ENCODE measurements at places on chromosomes 2 and 18.

DNA sequence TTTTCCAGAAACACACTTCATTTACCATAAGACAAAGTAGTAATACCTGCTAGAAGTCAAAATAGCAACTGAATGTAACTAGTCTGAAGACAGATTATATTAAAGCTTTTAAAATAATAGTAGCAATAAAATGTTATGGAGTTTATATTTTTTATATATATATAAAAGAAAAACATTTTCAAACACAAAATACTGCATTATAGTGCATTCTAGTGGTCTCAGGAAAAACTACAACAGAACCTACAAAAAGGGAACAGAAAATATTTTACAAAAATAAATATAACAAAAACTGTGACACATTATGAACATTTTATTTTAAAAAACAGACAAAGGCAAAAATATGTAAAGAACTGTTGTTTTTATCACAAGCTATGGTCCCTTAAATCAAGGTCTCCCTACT, 48.0 kb downstream of the STRN start:
- DNase-seq = no peak

DNA sequence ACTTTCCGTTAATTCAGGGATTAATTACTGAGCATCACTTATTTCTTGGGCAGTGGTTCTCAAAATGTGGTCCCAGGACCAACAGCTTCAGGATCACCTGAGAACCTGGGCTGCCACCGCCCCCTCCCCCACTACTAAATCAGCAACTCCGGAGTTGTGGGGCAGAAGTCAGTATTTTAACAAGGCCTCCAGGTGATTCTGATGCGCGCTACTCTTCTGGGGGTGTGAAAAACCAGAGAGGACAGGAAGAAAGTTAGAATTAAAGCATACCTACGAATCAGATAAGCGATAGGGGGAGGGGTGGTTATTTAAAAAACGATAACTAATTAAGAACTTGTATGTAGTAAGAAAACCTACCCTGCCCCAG, 319 bp downstream of the ZSCAN30 start:
- DNase-seq = peak; percentile 8

- DNase-seq = no peak
Measured at GRCh38 chr18:57077786-57078552, 68.9 kb upstream of the BOD1L2 start.

- DNase-seq = no peak
Measured at GRCh38 chr2:113233593-113234550, 44.8 kb downstream of the PAX8 start.

DNA sequence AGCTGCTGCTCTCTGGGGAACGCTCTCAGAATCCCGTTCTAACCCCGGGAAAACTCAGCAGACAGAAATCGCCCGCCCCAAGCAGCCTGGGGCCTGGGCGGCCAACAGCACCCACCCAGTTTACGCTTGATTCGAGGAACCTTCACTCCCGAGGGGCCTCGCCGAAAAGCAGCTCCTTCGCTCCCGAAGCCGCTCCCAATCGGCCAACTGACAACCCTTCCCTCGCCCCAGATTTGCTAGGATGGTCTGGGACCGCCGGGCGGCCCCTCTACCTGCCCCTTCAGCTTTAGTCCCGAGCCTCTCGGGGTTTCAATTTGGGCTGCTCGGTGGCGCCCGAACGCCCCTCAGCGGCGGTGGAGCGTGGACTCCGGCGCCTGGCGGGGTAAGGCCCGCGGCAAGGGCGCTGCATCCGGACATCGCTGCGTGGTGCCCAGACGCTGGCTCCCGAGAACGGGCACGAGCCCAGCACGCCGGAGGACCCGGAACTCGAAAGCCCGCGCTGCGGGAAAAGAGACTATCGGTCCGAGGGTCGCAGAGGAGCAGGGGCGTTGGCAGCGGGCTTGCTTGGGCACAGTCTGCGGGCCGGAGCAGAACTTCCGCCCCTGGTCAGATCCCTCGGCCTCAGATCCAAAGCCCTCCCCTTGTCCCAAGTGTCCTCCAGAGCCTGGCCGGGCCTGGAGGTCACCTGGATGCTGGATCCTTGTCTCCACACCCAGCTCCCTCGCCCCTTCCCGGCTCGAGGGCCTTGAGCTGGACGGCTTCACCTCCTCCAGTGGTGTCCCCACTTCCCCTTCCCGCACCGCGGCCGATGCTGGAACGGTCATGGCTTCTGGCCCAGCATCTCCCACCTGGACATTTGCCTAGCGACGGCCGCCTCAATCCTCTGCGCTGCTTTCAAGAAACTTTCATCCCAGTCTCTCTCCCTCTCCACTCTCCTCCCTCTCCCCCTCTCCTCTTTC, 3.0 kb upstream of the OTX1 start:
- no peak for DNase-seq

DNA sequence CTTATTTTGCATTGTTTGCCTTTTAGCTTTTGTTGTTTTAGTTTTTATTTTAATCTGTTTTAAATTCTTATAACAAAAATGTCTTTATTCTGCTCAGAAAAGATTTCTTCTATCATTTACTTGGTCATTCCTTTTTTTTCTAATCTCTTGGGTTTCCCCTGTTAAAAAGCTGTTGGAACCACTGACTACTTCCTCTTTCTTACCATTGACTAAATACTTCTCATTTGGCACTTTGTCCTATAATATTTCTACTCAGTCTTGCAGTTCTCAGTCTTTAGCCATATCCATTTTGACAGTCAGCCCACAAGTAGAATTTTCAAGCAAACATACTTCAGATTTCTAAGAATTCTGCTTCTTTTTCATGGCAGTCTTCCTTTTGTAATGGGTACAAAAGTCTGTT, 567.2 kb downstream of the SATB2 start:
- DNase-seq = no peak

- DNase-seq = no peak
Measured at GRCh38 chr2:82740527-82740926, 1718.6 kb downstream of the SUCLG1 start.

- DNase-seq = no peak
Measured at GRCh38 chr18:61602836-61603235, 269.6 kb downstream of the CDH20 start.

- no peak for DNase-seq
Measured at GRCh38 chr2:61096438-61096837, 30.8 kb downstream of the SANBR start.

GRCh38 chr2:97660044-97660774, 3.6 kb downstream of the ACTR1B start:
- no peak for DNase-seq

DNA sequence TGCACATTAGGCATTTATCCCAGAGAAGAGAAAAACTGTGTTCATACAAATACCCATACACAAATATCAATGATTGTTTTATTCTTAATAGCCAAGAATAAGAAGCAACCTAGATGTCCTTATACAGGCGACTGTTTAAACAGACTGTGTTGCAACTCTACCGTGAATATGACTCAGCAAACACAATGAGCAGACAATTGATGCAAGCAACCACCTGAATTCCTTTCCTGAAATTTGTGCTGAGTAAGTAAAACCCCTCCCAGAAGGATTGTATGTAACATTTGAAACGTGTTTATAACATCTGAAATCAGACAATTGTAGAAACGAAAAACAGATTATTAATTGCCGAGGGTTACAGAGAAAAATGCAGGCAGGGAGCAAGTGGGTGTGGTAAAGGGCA, 621.9 kb upstream of the SOX11 start:
- DNase-seq = peak; percentile 7

DNA sequence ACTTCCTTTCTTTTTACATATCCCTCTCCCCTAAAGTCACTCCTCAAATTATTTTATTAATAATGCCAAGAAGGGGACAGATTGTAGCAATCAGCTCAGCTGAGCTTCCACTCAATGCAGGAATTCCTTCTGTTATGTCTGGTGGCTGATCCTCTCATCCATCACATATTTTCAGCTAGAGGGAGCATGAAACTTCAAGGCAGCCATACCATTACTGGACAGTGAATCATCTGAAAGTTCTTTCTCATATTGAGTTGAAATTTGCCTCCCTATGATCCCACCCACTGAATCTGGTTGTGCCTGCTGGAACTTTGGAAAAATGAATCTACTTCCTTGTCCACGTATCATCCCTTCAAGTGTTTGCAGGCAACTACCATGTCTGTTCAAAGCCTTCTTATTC, 11.2 kb downstream of the ZNF385B start:
- peak; percentile 8 for DNase-seq

GRCh38 chr18:37006742-37007141, 177.8 kb downstream of the KIAA1328 start:
- no peak for DNase-seq

DNA sequence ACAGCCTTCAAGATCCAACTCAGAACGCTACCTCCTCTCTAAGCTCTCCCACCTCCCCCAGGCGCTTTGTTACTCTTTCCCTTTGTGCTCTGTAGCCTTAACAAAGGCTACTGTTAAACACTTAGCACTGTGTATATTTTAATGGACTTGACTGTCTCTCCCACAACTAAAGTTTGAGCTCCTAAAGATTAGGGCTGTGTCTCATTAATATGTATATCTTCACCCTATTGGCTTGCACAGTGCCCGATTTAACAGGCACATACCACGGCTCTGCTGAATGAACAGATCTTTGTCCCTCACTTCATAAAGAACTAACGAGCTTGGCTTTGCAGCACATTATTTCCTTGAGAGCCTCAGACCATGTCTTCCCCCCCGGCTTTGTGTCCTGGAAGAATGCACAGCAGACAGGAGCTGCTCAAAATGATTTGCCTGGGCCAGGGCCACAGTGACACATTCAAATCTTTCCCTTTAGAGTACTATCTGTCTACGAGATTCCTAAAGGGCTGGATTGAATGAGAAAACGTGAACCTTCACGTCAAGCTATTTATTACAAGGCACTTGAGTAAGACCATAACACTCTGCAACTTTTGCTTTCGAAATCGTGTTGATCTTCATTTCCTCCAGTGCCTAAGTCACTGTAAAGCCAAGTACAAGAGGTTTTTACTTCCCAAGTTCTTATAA, 22.1 kb downstream of the ABHD3 start:
- peak; percentile 48 for DNase-seq

GRCh38 chr2:11389052-11389420, 44.6 kb upstream of the ROCK2 start:
- DNase-seq = no peak

- no peak for DNase-seq
Measured at GRCh38 chr18:75624869-75625268, 197.4 kb upstream of the SMIM21 start.
